ENCODE measurements at places on chromosomes 4 and X.

- DNase-seq, result no peak
Measured at GRCh38 chrX:103776546-103776945, at the start of gene PLP1. Gene PLP1, plus strand, starts transcription at chrX:103776840. Its CDS starts 156 bp downstream, at chrX:103776996.

- no peak for DNase-seq
Measured at GRCh38 chr4:145882604-145883003, 56.0 kb downstream of the ZNF827 start.

DNA sequence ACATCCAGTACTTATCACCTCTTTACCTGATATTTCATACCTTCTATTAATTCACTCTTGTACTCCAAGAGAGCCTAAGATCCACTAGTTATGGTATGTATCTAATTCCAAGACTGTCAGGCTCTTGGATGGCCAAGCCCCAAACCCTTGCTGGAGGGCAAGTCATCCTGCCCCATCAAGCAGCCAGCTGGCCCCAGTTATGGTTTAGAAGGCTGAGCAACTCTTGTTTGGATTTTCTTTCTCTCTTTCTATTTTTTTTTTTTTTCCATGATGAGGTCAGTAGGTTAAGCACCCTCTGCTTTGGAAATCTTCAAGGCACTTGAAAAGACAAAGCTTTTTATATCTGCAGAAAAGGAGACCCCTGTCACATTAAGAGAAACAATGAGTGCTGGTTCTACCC, 10.9 kb upstream of the FGF16 start:
- no peak for DNase-seq

DNA sequence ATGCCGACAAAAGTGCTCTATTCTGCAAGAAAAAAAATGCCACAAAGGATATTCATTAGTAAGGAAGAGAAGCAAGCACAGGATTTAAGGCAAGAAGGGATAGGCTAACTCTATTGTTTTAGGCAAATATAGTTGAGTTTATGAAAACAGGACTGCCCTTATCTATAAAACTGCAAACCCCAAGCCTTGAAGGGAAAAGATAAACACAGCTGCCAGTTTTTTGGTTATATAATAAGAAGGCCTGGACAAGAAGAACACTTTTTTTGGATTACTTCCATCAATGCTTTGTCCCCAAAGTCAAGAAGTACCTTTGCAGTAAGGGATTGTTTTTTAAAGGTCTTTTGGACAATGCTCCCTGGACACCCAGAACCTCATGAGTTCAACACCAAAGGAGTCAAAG, 45.4 kb upstream of the WWC2 start:
- DNase-seq, result no peak

DNA sequence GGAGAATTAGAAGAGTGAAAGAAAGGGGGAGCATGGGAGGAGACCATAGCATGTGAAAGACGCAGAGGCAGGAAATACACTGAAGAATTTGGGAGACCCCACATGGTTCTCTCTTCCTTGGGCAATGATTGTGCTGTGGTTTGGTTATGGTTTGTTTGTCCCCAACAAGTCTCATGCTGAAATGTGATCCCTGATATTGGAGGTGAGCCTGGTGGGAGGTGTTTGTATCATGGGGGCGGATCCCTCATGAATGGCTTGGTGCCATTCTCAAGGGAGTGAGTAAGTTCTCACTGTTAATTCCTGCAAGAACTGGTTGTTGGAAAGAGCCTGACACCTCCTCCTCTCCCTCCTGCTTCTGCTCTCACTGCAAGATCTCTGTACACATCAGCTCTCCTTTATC, 78.6 kb upstream of the RAI2 start:
- no peak for DNase-seq

DNA sequence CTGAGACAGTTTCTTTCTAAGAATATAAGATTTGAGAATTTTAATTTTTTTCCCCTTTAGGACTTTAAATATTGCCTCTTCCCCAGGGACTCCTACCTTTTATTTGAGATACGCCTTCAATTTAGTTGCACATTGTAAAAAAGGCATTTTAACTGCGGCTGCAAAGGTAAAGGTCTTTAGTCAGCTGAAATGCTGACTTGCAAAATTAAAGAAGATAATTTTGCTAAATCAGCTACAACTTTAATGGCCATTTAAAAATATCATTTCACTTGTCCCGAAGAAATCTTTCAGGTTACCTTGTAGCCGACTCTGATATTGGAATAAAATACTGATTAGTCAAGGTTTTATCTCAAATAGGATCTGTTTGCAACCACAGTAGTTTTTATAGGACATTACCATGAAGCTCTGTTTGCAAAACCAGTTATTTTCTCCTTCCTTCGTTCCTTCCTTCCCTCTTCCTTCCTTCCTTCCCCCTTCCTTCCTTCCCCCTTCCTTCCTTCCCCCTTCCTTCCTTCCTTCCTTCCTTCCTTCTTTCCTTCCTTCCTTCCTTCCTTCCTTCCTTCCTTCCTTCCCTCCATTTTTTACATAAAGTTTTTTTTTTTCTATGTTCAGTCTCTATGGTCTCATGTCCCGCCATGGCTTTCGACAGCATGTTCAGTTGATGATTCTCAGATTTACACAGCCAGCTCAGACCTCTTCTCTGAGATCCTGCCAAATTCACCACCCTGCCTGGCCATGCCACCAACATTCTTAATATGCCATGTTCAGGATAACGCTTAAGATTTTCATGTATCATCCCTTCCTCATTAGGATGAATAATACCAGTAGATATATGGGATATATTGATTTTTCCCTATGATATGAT, 405.4 kb upstream of the PRKX start:
- no peak for DNase-seq

GRCh38 chr4:74738464-74739143, 55.7 kb downstream of the BTC start:
- no peak for DNase-seq

DNA sequence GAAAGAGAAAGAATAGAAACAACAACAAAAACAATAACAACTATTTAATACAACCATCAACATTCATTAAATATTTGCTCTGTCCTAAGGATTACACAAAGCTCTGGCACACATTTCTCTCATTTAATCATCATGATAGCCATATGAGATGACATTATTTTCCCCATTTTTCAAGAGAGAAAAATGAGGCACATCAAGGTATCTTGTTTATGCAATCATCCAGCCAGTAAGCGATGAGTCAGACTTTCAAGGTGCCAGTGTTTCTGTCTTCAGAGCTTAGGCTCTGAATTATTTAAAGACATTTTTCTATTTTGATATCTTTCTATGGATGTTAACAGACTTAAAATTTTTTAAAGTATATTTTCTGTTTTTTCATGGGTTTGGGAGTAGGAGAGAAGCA, 541.8 kb upstream of the SMIM31 start:
- DNase-seq, result no peak

GRCh38 chr4:88341227-88342192, 37.1 kb upstream of the HERC6 start:
- DNase-seq, result no peak

DNA sequence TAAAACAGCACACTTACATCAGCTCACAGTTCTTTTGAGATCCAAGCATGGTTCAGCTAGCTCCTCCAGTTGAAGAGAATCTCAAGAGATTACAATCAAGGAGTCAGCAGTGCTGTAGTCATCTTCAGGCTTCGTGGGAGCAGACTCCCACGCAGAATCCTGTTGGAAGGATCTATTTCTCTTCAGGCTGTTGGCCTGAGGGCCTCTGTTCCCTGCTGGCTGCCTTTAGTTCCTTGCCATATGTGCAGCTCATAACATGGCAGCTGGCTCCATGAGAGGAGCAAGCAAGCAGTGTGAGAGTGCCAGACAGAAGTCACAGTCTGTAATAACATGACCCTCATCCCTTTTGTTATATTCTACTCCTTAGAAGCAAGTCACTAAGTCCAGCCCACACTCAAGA, 168.6 kb downstream of the COX18 start:
- DNase-seq, result no peak

DNA sequence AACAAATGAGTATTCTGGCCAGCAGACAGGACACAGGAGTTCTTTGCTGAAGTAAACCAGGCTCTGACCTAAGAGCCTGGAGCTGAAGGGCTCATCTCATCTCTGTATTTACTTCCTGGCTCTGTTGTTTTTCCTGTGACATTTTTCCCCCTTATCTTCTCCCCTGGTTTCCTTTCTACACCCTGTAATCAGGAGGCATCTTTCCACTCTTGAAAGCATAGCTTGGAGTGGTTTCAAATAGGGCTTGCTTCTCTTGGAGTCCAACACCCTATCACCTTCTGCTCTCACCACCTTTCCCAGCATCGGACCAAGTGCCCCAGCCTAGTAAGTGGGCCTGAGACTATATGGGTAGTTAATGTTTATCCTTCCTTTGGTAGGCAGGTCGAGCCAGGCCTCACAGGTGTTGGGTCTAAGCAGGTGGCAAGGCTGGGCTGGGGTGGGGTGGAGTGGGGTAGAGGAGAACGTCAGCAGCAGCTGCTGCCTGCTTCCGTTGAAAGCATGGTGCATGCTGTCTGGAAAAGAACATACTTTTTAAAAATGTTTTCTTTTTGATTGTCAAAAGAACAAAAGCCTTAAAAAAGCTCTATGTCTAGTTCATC, 1.2 kb downstream of the DRP2 start:
- no peak for DNase-seq

DNA sequence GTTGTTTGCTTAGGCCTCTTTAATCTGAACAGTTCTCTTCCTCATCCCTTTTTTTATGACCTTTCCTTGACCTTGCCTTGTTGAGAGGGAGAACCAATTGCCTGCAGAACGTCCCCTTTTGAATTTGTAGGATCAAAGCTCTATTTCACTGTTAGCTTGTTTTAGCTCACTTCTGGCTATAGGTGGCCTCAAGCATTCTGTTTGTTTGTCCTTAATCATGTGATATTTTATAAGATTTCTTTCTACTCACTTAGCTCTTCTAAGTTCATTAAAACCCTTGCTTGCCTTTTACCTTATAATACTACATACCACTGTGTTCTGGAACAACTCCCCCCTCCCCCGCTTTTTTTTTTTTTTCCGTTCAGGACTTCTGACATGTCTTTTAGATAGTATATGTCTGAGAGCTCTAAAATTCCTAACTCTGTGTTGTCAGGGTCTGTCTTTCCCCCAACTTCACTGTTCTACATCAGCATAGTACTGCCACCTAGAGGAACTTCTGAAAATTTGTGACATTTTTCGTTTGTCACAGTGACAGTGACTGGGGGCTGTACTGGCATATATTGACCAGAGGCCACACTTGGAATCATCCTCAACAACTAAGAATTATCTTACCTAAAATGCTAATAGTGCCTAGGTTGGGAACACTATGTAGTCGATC, 128.5 kb downstream of the LARP7 start:
- DNase-seq, result no peak

- DNase-seq, result no peak
Measured at GRCh38 chr4:53119680-53120079, 246.2 kb downstream of the SCFD2 start.

GRCh38 chrX:79266702-79267101, 100.4 kb downstream of the ITM2A start:
- no peak for DNase-seq

DNA sequence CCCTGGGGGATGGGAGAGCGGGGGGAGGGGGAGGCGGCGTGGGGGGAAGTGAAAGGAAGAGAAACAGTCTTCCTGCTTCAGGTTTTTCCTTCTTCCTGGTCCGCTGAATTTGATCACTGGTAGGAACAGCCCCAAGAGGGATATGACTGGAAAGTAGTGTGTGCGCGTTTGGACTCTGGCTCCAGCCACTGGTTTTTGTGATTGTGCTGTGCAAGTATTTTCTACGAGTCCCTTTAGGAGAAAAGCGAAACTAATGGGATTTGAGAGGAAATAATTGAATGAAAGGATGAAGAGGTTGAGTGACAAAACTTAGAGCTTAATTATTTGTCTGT, 836 bp downstream of the PRRG1 start:
- no peak for DNase-seq

DNA sequence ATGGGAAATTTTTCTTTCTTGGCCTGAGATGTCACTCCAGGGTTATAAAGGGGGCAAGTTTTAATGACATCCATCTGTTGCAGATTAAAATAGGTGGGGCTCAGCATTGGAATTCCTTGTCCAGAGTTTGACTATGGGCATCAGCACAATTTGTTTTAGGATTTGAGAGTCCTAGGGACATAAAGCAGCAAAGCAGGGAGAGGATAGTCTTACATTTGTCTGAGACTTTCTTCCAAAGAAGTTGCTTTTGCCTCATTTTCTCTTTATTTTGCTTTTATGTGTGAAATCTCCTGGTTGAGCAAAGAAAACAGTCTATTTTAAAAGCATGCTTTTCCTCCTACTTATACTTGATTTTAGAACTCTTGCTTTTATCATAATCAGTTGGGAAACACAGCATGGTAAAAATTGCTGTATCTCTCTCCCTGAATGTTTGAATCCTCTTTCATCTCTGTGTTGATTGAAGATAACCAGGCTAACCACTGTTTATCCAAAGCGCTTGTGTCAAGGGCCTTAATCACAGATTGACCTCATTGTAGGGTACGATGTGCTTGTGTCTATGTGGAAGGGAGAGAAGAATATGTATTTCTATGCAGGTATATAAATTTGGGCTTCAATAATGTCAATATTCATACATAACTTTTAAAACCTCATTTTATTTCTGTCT, 121.5 kb downstream of the ANK2 start:
- DNase-seq, result no peak

GRCh38 chr4:64564126-64564525, 154.9 kb upstream of the TECRL start:
- no peak for DNase-seq

- no peak for DNase-seq
Measured at GRCh38 chr4:150368667-150369066, 213.3 kb upstream of the MAB21L2 start.

DNA sequence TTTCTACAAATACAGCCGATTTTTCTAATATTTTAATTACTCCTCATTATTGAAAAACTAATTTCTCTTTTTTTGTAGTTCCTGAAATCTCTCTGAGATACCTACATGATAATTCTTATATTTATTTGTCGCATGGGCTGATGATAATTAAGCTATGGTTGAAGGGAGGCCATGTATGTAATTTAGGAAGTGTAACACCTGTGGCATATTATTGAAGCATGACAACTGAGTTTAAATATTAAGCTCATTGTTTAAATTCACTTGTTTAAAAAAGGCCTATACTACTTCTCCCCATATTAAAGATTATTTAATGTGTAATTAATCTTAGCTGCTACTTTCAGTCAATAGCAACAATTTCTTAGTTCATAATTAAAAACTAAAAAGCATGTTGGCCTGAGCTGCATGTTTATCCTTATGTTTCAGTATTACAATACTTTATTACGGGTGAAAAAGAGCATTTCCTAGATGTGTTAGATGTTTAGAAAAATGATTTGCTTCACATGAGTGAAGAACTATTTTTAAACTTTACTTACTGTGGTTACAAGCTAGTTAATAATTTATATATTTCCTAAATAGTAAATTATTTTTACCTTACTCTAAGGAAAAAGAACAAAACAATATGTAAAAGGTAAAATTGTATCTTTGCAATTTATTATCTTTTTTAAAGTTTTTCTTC, 122.4 kb downstream of the RAP1GDS1 start:
- DNase-seq, result no peak

GRCh38 chr4:156763511-156763910, 208.1 kb downstream of the PDGFC start:
- DNase-seq, result no peak

DNA sequence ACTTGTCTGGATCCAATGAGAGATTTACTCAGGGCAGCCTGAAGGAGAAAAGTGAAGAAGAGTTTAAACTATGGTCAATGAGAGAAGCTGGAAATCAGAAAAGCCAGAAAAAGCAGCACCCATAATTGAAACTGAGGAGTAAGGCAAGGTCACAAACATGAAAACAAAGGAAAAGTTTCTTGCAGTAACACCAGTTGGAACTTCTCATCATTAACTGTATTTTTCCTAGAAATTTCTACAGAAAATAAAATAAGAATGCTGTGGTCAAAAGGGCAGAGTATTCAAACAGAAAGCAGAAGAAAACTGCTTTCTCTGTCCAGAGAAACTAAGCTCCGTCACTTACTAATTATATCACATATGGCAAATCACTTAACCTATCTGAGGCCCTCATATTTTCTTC, 102.2 kb downstream of the OR13H1 start:
- DNase-seq, result no peak

- DNase-seq, result no peak
Measured at GRCh38 chr4:85671120-85671519, 196.2 kb downstream of the ARHGAP24 start.

Data from activated T-cell treated with anti-CD3 and anti-CD28 coated beads, Interleukin-2, amount 50 U/mL, for 1 hour (primary cell).